Uterine smooth muscle cell (primary cell): ENCODE measurements at places on chromosomes 3 and 15. TPM values are rescaled to one million over a fixed set of nuclear protein-coding genes. Genes with fewer than 3 reads are reported as not detected.

The TMIE gene
- total RNA-seq, result under 0.01 and 0.12 TPM in 2 replicates

The USP50 gene
- total RNA-seq, result 0.62 TPM in 1 of 2 replicates, not detected in the other

The ASB14 gene
- under 0.01 TPM in 1 of 2 replicates, not detected in the other for total RNA-seq

The ROPN1B gene
- not detected in 2 replicates for total RNA-seq

The CHAC1 gene
- total RNA-seq, result 36.5 and 49.2 TPM in 2 replicates

The XCR1 gene
- under 0.01 TPM in 1 of 2 replicates, not detected in the other for total RNA-seq

The DOCK3 gene
- under 0.01 and 0.12 TPM in 2 replicates for total RNA-seq

The PDHB gene
- total RNA-seq, result 93.6 and 122 TPM in 2 replicates

The VGLL3 gene
- total RNA-seq, result 11.2 and 25.5 TPM in 2 replicates

The PRR20G gene
- total RNA-seq, result not detected in 2 replicates

The TUSC2 gene
- 17.0 and 17.6 TPM in 2 replicates for total RNA-seq

The CD80 gene
- total RNA-seq, result 0.37 TPM in 1 of 2 replicates, not detected in the other

The SPINK8 gene
- not detected in 2 replicates for total RNA-seq

The CYP11A1 gene
- total RNA-seq, result under 0.01 and 0.11 TPM in 2 replicates

The CAMK1 gene
- 66.6 and 86.2 TPM in 2 replicates for total RNA-seq
